Stimulated activated CD4-positive, alpha-beta T cell treated with anti-CD3 and anti-CD28 coated beads, Interleukin-2, amount 100 ng/mL, for 48 hours (primary cell): ENCODE measurements at places on chromosomes 7 and 10.

DNA sequence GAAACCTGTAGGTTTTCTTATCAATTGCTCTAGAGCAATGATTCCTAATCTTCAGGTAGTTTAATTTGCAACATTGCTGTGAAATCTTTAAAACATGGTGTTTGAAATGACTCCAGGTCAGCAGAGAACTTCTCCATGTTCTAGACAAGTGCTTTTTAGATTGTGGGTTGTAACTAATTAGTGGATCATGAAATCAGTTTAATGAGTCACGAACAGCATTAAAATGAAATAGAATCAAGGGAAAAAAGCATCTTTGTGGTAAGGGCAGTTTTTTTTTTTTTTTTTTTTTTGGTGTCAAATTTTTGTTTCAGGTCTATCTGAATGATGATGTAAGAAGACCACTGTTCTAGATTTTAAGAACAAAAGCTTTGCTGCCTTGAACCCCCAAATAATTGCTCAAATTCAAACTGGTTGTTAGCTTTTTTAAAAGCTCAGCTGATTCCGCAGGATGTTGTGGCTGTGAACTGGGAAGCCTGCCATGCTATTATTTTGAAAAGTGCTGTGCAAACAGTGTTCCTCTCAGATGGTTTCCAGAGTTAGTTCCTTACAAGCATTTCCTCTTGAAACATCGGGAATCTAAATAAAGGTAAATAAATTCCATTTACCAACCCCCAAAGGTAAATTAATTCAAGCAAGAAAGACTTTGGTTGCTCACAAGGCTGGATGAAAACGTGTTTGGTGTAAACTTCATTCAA is 13.1 kb upstream of the PDK4 start:
- DNase-seq, result no peak

- no peak for DNase-seq
Measured at GRCh38 chr10:9253121-9253520, 1198.6 kb downstream of the GATA3 start.

DNA sequence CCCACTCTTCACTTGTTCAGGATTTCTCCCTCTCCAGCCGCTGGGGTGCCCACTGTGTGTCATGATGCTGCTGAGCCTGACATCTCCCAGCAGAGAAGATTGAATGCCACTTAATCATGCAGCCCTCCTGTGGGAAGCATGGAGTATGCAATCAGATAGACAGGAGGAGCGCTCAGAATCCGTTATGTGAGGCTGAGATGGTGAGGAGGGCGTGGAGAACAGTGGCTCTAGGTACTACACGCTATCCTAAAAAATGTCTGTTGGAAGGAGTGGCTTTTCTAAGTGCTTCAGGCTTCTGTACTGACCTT is 334.3 kb downstream of the LRMDA start:
- DNase-seq, result no peak

GRCh38 chr10:113736576-113736975 is 14.9 kb upstream of the PLEKHS1 start:
- no peak for DNase-seq

GRCh38 chr10:96998329-96998888 is 166.3 kb downstream of the LCOR start:
- DNase-seq, result no peak

DNA sequence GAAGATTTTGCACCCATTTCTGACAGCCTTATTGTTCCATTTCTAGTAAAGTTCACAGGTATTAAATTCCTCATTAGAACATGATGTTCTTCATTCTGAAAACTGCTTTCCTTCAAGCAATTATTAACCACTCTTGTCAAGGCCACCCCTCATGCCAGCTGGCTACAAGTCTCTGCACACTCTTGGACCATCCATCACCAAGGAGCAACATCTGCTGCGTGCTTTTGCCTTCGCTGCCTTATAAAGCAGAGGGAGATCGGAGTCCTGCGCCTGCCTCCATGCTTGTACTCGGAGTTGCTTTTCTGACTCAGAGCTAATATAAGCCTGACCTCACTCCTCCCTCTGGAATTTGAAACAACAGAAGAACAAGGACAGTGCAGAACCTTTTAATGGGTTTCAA is 529.9 kb upstream of the DPP6 start:
- no peak for DNase-seq

DNA sequence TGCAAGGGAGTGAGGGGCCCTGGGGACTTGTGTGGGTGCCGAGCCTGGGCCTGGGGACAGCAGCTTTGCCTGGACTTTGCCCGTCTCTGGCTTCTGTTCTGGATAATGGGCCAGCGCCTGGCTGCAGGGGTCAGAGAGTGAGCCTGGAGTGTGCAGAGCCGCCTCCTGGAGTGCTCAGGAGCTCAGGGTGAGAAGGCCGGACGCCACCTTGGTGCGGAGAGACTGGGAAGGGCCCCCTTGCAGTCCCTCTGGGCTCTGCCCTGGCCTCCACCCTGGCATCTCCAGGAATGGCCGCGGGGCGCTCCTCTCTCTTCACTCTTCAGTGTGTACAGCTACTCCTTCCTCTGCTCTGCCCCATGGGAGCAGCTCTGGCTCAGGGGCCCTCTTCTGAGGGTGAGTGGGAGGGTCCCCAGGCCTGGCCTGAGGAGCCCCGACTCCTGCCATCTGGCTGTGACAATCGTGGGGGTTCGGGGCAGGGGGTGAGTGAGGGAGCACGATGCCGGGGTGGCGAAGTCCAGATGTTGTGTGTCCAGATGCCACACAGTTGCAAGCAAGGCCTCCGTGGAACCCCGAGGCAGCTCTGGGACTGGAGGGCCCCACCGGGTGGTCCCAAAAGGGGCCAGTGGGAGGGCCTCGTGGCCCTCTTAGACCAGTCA is 187.1 kb downstream of the DNAJB6 start:
- DNase-seq, result no peak

DNA sequence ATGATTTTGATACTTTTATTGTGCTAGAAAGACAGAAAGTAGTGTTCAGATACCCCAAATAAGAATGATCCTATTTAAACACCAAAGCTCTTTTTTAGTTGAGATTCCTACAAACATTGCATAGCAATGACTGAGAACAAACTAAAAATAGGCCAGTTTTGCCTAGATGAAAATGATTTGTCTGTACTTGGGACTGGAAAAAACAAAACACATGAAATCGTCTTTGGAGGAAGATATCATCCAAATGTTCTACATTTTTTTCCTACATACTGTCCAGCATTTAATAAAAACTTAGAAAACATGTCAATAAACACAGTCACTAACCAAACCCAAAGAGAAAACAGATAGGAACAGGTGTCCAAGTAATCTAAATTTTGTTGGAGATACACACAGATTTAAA is 111.6 kb upstream of the MEOX2 start:
- no peak for DNase-seq

DNA sequence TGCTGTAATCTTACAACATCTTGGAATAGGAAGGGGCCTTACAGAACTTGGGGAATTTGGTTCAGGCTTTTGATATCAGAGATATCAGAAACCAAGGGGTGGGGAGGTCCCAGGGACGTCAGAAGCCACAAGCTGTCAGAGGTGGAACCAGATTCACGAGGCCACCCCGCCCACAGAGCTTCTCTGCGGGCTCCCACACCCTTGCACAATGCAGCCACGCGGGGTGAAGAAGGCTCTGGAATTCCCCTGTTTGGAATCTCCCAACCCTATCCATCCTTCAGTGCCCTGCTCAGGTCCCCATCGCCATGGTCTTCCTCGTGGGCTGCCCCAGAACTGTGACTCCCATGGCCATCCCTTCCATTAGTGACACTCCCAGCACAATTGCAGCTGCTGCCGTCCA is 247.1 kb upstream of the SHH start:
- DNase-seq, result no peak

GRCh38 chr7:156629873-156630272 is 10.7 kb upstream of the RNF32 start:
- DNase-seq, result no peak

- no peak for DNase-seq
Measured at GRCh38 chr7:105438847-105439173, 50.1 kb upstream of the SRPK2 start.

DNA sequence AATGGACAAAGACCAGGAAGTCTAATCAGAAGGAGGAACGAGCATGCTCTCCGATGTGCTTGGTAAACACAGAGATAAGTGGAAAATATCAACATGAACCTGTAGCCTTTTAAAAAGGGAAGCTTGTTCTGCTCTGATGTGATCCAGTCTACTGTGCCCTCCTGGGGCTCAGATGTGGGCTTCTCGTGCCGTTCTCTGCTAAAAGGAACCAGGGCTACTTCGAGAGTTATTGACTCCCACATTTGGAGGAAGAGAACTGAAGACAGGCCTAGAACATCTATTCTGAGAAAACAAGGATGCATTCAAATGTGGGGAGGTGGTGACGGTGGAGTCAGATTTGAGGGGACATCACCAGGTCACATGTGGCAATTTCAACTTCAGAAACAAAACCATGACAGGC is 325.4 kb downstream of the GLRX3 start:
- DNase-seq, result no peak

DNA sequence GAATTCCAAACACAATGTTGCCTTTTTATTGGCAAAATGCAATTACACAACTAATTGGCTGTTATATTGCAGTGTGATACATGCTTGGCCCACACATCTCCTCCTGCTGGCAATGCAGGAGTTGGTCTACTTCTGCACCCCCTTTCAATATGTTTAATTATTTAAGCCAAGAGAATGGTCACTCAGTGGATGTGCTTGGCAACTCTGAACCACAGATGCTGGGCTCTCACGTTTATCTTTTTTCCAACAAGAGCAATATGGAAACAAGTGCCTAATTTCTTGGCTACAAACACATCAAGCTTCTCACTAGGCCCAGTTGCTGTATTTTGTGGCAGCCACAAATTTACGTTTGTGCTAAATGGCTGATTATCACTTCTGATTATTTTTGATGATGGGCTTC is 1149.2 kb upstream of the CELF2 start:
- no peak for DNase-seq

DNA sequence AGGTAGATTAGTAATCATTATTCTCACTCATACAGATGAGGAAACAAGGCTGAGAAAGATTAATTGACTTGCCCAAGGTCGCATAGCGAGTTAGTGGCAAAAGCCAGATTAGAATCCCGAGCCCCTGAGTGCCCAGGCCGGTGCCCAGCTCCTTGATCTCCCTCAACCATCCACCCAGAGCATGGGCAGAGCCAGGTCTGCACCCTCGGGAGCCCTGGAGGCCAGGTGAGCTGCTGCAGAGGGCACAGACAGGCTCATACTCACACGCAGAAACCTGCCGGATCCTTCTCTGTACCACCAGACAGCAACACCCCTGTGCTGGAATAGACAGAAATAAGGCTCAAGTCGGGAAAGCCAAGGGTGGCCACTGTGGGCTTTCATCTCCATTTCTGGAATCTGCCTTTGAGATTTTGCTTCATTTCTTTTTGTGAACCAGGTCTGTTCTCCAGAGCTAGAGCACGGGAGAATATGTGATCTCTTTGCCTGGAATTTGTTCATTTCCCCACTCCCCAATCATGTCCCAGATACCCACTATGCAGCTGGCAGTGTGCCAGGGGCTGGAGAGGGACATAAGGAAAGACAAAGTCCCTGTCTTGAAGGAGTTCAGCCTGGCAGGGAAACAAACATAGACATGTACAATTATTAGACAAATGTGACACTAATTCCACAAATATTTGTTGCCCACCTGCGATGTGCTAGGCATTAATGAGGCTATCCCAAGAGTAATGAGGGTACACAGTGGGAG is 5.5 kb downstream of the AFAP1L2 start:
- no peak for DNase-seq

DNA sequence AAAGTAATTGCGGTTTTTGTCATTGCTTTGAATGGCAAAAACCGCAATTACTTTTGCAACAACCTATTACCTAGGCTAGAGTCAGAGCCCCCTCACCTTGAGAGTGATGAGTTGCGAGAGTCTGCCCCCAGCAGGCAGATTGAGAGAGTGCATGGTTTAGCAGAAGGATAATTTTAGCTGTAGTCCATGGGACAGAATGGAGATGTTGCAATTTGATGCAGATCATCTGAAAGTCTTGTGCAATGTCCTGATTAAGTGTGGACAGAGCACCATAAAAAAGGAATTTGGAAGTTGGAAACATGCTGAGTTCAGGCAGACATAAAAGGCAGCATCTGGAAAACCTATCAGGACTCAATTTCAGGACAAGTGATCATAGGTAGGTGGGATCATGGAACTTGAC is 48.7 kb downstream of the GPR141 start:
- no peak for DNase-seq

DNA sequence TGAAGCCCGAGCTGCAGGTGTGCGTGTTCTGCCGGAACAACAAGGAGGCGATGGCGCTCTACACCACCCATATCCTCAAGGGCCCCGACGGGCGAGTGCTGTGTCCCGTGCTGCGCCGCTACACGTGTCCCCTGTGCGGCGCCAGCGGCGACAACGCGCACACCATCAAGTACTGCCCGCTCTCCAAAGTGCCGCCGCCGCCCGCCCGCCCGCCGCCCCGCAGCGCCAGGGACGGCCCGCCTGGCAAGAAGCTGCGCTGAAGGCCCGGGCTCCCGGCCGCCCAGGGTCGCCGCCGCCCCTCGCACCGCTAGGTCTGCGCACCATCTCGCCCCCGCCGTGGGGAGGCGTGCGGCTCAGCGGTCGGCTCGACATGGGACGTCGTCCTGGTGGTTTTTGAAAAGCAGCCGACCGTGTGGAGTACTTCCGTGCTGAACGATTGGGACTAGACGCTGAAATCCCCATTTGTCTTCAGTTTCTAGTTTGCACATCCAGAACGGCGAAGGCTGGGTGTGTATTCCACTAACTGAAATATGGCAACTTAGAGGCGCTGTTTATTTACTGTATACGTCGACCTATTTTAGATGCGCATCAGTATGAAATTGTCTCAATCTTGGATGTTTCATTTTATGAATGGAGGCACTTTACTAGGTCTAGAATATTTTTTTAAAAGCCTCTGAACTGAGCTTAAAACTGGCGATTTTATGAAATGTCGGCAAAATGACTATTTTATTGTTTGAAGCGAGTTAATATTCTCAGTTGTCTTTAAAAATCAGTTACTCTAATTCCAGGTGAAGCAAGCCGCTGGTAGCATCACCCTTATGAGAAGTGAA is 1.1 kb downstream of the NANOS1 start:
- DNase-seq, result peak; percentile 37

DNA sequence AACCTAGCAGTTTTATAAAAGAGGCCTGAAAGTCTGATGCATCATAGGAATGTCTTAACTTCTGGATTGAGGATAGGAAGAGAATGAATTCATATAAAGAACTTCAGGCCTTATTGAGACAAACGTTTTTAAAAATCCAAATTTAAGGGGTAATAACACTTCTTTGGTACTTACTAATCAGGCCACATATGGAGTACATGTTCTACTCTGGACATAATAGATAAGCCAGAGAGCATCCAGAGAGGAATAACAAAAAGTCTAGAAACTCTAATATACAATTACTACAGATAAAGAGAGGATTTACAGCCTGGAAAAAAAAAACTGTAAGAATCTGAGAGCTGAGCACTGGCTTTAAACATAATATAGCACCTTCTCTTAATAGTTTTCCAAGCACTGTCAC is 2.9 kb downstream of the MTPAP start:
- DNase-seq, result no peak

GRCh38 chr10:120460186-120460585 is 3.2 kb downstream of the PLPP4 start:
- no peak for DNase-seq

DNA sequence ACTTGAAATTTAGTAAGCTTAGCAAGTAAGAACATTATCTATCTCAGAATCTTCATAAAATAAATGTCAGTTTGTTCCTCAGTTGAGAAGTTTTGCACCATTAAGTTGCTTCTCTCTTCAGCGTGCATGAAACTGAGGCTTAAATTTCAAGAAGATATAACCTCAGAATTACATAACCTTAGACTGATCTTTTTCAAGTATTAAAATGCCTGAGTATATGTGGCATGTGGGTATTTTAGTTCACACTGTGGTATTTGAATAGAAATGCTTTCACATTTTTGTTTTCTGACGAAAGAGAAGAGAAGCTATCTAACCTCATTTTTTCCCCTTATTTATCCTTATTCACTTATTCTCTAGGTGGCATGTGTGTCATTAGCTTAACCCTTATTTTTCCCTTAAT is 104.1 kb downstream of the PHF14 start:
- DNase-seq, result no peak
